ENCODE measurements at places on chromosomes 3 and 15.
A peak's percentile ranks its signal among the peaks of the same experiment; 100 is the strongest.

DNA sequence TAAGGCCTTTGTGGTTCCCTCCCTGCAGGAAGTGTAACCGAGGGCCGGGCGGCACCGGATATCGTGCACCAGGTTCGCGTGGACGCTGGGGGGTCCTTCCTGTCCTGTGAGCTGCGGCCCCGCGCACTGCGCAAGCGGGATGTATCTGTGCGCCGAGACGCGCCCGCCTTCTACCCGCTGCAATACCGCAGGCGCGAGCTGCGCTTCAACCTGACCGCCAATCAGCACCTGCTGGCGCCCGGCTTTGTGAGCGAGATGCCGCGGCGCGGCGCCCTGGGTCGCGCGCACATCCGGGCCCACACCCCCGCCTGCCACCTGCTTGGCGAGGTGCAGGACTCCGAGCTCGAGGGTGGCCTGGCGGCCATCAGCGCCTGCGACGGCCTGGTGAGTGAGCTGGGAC, 35.9 kb downstream of the SAXO2 start:
- H3K36me3 ChIP-seq: no peaks in the 10 kb centered on the region
- no peak overlapping the region for H3K27ac ChIP-seq
- DNase-seq: no peak
- H3K27me3 ChIP-seq: no peaks in the 10 kb centered on the region
- no peak overlapping the region for H3K4me3 ChIP-seq

GRCh38 chr15:56877255-56877970, 41.0 kb upstream of the TCF12 start:
- H3K36me3 ChIP-seq: peaks cover 2% of the 10 kb centered on the region
- H3K4me1 ChIP-seq: no peaks in the 10 kb centered on the region
- H3K27ac ChIP-seq: no peak overlapping the region
- H3K4me3 ChIP-seq: no peak overlapping the region
- no peak for DNase-seq

DNA sequence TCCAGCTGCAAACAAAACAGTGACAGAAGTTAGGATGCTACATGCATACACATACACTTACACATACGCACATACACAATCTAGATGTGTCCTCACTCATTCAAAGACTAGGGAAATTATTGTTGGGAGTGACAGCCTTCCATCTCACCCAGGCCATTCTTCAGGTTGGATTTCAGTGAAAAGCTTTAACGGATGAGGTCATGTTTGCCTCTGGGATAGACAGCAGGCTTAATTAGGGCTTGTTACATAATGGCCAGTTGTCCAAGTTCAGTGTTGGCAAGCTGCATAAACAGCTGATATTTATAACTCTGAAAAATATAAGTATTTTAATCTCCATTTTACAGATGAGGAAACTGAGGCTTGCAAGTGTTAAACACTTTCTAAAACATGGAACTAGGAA, 35.8 kb upstream of the PLOD2 start:
- DNase-seq: no peak
- no peak overlapping the region for H3K4me3 ChIP-seq
- peaks cover 6% of the 10 kb centered on the region for H3K4me1 ChIP-seq
- H3K36me3 ChIP-seq: peaks cover 3% of the 10 kb centered on the region
- no peaks in the 10 kb centered on the region for H3K27me3 ChIP-seq

GRCh38 chr15:31752065-31752762, 278.1 kb upstream of the CHRNA7 start:
- peaks cover 18% of the 10 kb centered on the region for H3K27me3 ChIP-seq
- H3K4me1 ChIP-seq: no peaks in the 10 kb centered on the region

- DNase-seq: no peak
- H3K4me3 ChIP-seq: no peak overlapping the region
- no peaks in the 10 kb centered on the region for H3K27me3 ChIP-seq
- H3K36me3 ChIP-seq: peaks cover 9% of the 10 kb centered on the region
- no peaks in the 10 kb centered on the region for H3K4me1 ChIP-seq
Observed at GRCh38 chr3:67832817-67833216, 178.4 kb upstream of the SUCLG2 start.

DNA sequence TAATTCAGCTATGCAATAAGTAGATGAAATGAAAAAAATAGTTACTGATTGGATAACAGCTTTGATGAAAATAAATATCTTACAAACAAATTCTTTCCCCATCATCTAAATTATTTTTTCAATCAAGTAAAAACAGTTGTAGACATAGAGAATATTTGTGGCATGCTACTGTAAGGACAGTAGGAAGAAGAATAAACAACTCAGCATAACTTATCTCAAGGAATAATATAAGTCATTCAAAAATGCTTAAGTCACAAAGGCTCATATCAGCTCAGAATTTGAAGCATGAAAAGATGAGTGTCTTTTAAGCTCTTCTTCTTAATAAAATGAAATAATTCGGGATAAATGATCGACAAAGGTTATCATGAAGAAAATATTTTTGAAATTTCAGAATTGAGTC, 1029.0 kb downstream of the ROBO1 start:
- DNase-seq: no peak
- H3K27ac ChIP-seq: peak overlapping the region; percentile 83
- no peaks in the 10 kb centered on the region for H3K27me3 ChIP-seq
- peaks cover 20% of the 10 kb centered on the region for H3K4me1 ChIP-seq

DNA sequence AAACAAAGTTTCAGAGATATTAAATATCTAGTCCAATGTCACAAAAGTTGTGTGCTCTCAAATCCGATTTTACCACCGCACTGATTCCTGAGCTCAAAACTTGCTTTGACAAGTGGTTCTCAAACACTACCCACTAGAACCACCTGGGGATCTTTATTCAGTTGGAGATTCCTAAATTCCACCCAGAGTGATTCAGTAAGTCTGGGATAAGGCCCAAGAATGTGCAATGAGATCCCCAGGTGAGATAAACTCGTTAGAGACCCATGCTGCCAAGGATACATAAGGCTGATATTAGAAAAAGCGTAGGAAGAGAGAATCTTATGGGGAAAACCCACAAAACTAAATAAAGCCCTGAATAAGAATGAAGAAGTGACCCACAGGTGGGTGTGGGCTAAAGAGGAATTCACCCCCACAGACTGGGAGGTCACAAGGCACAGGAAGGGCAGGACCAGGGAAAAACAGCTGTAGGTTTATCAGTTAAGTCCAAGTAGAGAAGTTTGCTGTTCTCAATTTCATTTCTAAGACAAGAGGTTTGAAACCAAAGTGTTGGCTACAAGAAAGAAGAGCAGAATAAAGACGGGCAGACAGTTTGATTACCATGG, 11.5 kb upstream of the RPS17 start:
- no peak overlapping the region for H3K4me3 ChIP-seq
- DNase-seq: no peak
- no peak overlapping the region for H3K27ac ChIP-seq
- H3K27me3 ChIP-seq: peaks cover 57% of the 10 kb centered on the region
- H3K36me3 ChIP-seq: no peaks in the 10 kb centered on the region

GRCh38 chr3:119468041-119468440, 722 bp upstream of the POGLUT1 start:
- peak overlapping the region; percentile 81 for H3K27ac ChIP-seq
- H3K4me3 ChIP-seq: peak overlapping the region; percentile 88
- DNase-seq: no peak

DNA sequence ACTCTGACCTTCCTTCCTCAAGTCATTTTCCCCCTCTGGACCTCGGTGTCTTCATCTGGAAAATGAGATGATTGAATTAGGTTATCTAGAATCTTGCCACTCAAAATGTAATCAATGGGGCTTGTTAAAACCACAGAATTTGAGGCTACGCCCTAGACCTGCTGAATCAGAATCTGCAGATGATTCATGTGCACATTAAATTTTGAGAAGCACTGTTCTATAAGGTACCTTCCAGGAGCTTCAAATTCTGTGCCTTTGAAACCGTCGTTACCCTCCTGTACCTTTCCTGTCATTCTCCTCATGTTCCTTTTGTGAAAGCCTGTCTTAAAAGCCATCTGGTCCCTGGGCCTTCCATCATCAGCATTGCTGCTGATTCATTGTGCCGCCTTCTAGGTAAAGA, 172.4 kb upstream of the TOPAZ1 start:
- no peak overlapping the region for H3K4me3 ChIP-seq
- peaks cover under 1% of the 10 kb centered on the region for H3K27me3 ChIP-seq
- no peak for DNase-seq
- H3K4me1 ChIP-seq: no peaks in the 10 kb centered on the region
- no peak overlapping the region for H3K27ac ChIP-seq

DNA sequence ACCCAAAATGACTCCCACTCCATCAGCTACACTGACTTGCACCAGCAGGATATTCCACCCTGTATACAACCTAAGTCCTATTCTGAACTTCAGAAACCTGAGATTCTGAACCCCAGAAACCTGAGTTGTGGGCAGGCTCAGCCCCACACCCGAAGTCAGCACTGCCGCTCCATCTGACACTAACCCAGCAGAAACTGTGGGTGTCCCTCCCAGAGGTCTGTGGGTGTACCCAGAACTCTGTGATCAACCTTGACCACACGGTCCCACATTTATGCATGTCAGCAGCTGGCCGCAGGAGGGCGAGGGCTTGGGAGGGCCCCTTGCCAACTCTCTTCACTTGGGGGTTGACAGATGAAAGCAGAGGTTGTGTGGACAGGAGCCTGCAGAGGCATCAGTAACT, 9.3 kb downstream of the OXTR start:
- H3K27ac ChIP-seq: no peak overlapping the region
- H3K36me3 ChIP-seq: no peaks in the 10 kb centered on the region
- H3K27me3 ChIP-seq: peaks cover 1% of the 10 kb centered on the region

DNA sequence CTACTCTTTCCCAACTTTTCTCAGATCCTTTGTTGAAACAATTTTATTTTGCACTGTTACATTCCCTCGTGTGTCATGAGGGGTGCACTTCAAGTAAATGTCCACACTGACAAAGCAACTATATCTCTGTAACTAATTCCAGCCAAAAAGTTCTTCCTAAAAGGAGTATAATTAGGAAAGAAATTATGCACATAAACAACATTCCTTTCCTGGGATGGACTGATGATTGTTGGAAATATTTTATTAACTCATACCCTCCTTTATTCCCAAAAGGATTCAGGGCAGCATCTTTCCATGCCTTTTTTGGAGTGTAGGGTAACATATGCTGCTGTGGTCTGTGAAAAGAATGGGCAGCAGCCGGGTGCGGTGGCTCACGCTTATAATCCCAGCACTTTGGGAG, 426.1 kb upstream of the THBS1 start:
- H3K27me3 ChIP-seq: no peaks in the 10 kb centered on the region
- peaks cover 21% of the 10 kb centered on the region for H3K4me1 ChIP-seq
- no peak overlapping the region for H3K27ac ChIP-seq
- H3K4me3 ChIP-seq: no peak overlapping the region

DNA sequence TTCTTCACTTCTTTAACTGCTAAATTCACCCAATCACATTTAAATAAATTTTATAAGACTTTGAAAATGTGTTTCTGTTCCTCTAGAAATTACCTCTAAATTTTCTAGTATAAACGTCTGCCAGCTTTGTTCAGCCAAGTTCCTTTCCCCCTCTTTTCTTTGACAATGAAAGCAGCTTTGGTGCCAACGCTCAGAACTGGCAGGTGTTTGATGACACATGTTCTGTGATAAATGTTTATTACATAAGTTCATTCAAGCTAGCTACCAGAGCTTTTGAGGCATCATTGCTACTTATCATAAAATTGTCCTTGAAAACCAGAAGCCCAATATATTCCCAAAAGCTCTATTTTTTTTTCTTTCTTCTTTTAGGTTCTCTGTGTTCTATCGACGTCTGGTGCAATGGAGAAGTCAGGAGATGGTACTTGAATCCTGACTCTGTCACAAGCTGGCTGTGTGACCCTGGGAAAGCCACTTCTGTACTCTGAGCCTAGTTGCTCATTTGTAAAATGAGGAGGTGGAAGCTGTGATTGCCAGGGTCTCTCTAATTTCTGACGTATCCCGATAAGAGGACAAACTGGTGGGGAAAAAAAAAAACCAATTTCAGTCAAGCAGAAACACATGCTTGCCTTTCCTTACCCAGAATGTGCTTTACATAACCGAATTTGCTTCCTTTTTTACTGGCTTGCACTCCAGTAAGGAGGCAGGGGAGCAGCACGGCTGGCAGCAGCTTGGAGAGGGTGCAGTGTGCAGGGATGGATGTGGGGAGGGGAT, 187.1 kb upstream of the LPP start:
- H3K27ac ChIP-seq: no peak overlapping the region
- peaks cover 21% of the 10 kb centered on the region for H3K27me3 ChIP-seq
- H3K4me1 ChIP-seq: no peaks in the 10 kb centered on the region
- no peaks in the 10 kb centered on the region for H3K36me3 ChIP-seq

GRCh38 chr3:73473898-73474416, 150.8 kb downstream of the PDZRN3 start:
- H3K4me1 ChIP-seq: peaks cover 32% of the 10 kb centered on the region
- no peak overlapping the region for H3K27ac ChIP-seq
- DNase-seq: no peak
- H3K36me3 ChIP-seq: peaks cover 12% of the 10 kb centered on the region
- H3K27me3 ChIP-seq: no peaks in the 10 kb centered on the region

GRCh38 chr3:150721285-150722130, 17.8 kb upstream of the ERICH6 start:
- H3K27ac ChIP-seq: no peak overlapping the region
- H3K27me3 ChIP-seq: no peaks in the 10 kb centered on the region
- no peak overlapping the region for H3K4me3 ChIP-seq
- peaks cover 11% of the 10 kb centered on the region for H3K4me1 ChIP-seq

DNA sequence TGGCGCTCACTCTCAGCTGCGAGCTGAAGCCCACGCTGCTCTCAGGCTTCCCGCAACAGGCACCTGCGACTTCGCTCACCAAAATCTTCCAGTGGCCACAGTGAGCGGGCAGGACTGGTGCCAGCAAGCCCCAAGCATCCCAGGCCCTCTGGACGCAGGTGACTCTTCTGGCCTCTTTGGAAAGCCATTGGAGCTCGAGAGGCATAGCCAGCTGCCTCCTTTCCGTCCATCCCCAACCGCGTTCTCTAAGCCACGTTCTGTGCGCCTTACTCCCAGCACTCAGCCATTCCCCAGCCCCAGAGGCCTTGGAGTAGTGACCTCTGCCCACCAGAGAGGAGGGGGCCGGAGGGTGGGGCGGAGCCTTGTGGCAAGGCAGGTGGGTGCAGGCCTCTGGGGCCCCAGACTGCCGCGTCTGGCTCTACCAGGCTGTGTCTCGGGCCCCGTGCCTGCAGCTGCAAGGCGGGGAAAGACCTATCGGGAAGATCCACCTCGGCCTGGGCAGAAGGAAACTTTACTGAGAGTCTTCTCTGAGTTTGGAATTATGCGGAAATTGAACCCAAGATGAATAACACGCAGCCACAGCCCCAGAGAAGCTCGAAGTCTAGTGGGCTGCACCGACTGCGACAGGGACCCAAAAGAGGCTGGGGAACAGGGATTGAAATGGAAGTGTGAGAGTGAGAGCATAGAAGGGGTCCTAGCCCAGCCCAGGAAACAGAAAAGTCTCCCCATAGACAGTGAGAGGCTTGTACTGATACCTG, 3.6 kb upstream of the SOX14 start:
- DNase-seq: no peak
- peaks cover 19% of the 10 kb centered on the region for H3K4me1 ChIP-seq
- H3K4me3 ChIP-seq: no peak overlapping the region
- H3K36me3 ChIP-seq: no peaks in the 10 kb centered on the region
- no peak overlapping the region for H3K27ac ChIP-seq
- H3K27me3 ChIP-seq: peaks cover 92% of the 10 kb centered on the region

DNA sequence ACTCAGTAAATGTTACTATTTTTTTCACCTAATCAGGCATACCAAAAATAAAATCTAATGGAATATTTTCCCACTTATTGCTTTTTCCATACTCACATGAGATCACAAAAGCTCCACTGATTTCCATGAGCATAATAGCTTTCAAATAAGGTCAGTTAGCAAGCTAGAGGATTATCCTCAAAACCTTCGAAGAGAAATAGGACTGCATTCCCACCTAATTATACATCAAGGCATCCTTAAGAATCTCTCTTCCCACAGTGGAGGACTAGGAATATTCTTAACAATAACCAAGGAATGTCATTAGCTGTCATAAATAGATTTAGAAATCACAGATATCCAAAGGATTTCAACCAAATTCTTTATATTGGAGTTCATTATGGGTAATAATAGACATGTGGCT, 127.9 kb upstream of the STT3B start:
- no peak overlapping the region for H3K4me3 ChIP-seq
- no peaks in the 10 kb centered on the region for H3K27me3 ChIP-seq
- H3K27ac ChIP-seq: no peak overlapping the region
